ENCODE measurements at places on chromosomes 5 and 9.

- no peak for DNase-seq
Observed at GRCh38 chr5:88979244-88979643, 96.3 kb upstream of the MEF2C start.

DNA sequence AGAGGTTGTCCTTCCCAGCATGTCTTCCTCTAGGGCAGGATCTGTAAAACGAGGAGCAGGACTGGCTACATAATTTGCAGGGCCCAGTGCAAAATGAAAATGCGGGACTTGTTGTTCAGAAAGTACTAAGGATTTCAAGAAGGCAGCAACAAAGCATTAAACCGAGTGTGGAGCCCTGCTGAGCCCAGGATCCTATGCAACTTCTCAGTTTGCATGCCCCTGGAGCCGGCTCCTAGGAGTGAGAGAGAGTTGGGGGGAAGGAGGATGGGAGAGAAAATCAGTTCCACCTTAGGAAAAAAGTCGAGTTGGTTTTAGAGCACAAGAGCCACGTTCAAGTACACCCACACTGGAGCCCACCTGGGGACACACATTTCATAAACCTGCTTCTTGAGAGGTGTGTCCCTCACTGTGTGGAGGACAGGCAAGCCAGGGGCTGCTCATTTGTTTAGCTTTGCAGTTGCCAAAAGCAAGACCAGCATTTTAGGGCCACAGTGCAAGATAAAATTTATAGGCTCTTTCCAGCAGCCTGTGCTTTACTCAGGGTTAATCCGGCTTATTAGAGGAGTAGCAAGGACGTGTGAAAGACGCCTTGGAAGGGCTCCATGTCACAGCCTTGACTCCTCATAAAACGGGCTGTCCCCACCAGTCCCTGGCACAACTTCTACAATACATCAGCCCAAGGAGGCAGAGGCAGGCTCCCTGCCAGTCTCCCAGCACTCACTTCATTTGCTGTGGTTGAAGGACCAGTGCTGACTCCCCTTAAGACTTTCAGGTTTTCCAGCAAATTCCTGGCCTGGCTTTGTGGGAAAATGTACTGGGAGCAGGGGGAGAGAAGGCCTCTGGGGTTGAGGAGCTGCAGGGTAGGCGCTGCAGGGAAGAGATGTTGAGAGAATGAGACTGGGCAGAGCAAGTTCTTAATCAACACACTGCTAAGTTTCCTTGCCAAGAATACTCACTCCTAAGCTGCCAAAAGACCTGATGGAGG, 159.7 kb upstream of the SEMA6A start:
- no peak for DNase-seq

DNA sequence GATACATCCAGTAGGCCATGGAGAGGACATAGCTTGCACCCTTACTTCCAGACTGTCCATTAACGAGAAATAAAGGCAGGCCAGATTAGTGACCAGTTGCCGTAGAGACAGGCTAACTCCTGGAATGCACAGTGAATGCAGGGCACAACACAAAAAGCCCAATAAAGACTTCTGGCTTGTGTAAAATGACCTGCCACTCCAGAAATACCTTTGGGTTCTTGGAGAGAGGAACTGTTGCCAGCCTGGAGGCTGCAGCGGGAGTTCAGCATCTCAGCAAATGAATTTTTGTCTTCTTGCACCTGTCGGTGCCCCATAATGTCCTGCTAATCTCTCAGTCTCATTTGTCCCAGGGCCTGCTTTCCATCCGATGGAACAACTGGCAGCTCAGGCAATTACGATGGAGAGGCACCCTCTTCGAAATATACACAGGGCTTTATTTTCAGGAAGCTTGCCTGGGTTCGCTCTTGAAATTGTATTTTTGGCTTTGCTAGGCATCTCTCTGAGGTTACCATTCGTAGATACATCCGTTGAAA, 538.8 kb upstream of the ZNF462 start:
- no peak for DNase-seq

GRCh38 chr9:85443190-85443598, 298.6 kb downstream of the AGTPBP1 start:
- DNase-seq = no peak

DNA sequence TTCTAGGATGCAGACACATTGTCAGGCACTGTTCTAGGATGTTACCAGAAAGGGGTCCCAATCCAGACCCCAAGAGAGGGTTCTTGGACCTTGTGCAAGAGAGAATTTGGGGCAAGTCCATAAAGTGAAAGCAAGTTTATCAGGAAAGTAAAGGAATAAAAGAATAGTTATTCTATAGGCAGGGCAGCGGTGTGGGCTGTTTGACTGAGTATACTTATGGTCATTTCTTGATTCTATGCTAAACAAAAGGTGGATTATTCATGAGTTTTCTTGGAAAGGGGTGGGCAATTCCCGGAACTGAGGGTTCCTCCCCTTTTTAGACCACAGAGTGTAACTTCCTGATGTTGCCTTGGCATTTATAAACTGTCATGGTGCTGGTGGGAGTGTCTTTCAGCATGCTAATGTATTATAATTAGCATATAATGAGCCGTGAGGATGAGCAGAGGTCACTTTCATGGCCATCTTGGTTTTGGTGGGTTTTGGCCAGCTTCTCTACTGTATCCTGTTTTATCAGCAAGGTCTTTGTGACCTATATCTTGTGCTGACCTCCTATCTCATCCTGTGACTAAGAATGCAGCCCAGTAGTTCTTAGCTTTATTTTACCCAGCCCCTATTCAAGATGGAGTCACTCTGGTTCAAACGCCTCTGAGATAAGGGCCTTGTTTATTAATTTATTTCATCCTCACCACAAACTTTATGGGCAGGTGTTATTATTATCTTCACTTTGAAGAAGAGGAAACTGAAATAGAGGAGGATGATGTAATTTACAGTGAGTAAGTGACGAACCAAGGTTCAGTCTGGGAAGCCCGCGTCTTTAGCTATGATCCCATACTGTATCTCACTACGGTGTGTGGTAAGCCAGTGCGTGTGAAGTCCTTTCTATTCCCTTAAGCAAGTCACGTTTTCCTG, 186.0 kb upstream of the KLF4 start:
- peak; percentile 44 for DNase-seq

DNA sequence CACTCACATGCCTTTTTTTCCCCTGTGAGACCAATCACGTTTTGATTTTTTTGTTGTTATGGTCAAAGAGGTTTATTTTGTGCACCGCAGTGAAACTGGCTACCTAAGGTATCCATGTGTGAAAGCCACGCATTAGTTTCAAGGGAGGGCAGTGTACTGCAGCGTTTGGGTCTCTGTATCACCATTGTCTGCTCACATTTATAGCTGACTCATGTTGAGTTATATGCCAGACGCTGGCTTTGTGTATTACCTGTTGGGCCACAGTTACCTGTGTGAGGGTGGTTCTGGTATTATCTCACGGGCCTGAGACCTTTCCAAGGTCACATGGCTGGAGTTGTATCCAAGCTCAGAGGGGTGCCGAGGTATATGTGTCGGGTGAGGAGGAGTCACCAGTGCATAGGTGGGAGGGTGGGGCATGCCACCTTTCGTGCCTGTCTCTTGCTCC, 75.8 kb downstream of the ARHGAP26 start:
- DNase-seq = no peak

DNA sequence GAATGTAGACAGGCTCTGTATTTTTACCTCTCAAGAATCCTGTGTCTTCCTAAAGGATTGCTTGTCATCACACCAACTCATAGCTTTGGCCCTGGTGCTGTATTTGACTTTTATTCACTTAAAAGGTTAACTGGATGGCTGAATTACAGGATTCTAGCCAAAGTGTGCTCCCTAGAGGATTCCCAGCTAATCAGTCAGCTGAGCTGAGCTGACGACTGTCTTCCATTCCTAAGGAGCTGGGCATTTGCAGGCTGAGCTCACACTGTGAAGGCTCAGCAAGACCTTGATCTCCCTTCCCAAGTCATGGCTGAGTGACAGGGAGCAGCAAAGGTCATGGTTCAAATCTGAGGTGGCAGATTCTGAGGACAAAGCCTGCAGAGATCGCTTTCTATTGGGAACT, 59.0 kb upstream of the PALM2AKAP2 start:
- DNase-seq = no peak

Data from CD4-positive, alpha-beta T cell treated with Interferon alpha-2 for 1 hour (primary cell).